CD4-positive, alpha-beta T cell (primary cell): ENCODE measurements at places on chromosomes 3 and 15. TPM values are rescaled to one million over a fixed set of nuclear protein-coding genes. Genes with fewer than 3 reads are reported as not detected.

GRCh38 chr3:78888635-78889034 is 879.2 kb downstream of the ROBO1 start:
- no peak for DNase-seq

DNA sequence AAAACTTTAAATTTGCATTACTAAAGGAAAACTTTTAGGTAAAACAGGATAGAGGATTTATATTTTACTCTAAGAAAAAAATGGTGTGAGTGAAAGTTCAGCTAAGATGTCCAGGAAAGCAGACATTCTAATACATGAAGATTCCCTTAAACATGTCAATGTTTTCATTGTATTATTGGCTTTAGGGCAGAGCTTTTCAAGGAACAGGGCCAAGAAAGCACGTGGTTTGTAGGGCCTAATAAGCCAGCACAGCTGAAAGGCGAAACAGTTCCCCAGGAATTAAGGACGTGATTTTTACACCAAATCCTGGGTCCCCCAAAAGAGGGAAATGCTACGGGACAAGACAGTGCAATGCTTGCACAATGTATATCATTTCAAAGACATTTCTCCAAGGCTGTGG is 48.6 kb upstream of the MKRN3 start:
- DNase-seq, result no peak

ADAMTS17 gene
- 9.9 TPM for total RNA-seq

LRRC2 gene
- 0.59 TPM for total RNA-seq

DNA sequence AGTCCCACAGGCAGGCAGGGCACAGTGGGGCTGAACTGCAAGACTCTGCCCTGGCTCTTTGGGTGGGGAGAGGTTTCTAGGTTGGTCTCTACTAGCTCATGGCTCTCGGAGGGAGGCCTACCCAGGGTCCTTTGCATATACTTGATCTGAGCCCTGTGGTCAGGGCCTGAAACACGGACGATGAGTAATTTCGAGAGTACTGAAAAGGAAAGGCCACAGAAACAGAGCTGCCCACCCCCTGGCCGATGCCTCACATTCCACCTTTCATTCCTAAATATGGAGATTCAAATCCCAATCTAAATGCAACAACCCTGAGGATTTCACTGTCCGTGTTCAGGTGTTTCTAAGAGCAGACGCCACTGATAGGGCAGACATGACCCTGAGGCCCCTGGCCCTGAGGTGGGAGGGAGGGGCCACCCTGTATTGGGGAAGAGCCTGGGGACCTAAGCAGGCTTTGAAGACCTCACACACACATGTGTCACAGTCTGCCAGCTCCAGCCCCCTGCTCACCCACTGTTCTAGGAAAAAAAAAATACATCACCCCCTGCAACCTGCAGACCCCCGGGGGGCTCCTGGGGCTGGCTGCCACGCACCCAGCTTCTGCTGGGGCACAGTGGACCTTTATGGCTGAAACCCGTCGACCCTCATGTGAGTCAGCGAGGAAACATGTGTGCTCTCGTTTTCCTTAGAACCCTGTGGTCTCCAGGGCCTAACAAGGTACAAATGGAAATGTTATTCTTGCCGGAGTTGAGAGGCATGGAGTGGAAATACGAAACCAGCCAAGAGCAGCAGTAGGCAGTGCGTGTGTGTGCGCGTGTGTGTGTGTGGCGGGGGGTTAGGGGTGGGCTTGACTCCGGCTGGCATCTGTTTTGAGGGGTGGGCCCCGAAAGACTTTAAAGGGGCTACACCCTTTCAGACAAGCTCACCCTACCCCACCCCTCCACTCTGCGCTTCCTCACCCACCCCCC is 112.7 kb downstream of the CHSY1 start:
- no peak for DNase-seq

DNA sequence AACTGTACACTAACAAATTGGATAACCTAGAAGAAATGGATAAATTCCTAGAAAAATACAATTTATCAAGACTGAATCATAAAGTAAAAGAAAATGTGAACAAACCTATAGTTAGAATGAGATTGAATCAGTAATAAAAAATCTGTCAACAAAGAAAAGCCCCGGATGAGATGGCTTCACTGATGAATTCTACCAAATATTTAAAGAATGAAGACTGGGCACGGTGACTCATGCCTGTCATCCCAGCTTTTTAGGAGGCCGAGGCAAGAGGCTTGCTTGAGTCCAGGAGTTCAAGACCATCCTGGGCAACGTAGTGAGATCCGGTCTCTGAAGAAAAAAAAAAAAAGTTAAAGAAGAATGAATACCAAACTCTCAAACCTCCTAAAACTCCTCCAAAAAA is 17.7 kb upstream of the AP4E1 start:
- DNase-seq, result no peak

DNA sequence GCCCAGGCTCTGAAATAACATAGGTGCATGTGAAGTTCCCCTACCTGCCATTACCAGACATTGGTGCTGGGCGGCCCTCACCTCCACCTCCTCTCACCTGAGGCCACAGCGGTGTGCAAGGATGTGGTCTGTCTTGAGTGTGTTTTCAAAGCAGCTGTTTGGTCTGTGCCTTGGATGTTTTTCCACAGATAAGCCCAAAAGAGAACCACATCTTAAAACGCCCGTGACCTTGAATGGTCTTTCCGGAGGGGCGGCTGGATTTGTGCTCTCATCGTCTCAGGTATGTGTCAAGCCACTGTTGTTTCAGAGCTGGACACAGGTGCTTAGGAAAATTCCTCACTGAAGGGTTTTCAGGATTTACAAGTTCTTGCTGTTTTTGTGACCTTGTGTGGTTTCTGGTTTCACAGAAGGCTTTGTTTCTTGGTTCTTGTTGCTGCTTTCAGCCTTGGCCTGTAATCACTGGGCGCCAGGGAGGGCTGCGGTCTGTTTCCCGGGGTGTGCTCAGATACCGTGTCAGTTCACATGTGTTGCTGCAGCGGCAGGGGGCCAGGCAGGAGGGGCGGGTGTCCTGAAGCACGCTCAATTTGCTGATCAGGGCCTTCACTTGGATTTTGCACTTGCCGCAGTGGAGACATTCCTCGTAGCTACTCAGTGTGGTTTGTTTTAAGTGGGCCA is 128.4 kb downstream of the IGF1R start:
- no peak for DNase-seq

- DNase-seq, result no peak
Observed at GRCh38 chr3:13501521-13501920, 21.4 kb downstream of the HDAC11 start.

GRCh38 chr3:157051055-157051454 is 108.9 kb downstream of the CCNL1 start:
- DNase-seq, result no peak

DNA sequence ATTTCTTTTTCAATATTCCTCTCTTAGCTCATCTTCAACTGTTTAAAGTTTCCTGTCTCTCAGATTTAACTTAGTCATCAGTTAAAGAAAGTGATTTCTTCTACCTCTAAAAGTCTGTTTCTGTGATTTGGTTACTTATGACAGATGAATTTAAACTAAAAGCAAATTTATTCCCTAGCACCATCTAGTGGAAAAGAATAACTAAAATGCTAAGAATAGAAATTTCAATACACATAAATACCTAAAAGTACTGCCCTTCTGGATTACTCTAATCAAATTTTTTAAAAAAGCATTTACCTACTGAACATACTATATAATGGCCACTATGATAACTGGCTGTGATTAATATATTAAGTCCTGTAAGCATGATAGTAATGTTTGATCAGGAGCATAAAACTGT is 14.0 kb upstream of the ZCWPW2 start:
- no peak for DNase-seq

ADGRG7 gene
- total RNA-seq, result not detected

DNA sequence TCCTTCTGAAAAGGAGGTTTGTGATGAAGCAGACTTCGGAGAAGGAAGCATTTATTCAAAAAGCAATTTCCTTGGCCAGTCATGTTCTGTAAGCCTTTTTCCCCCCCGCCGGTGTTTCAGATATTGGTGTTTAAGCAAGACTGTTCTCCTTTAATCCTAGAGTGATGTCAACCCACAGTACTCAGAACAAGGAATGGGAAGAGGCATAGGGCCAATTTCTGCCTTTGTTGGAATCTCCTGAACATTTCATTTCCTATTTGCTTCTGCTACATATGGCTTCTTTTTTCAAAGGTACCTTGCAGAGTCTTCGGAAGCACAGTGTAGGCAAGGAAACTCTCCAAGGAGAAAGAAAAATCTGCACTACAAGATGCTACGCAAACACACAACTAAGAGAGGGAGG is 713.1 kb upstream of the CFAP20DC start:
- no peak for DNase-seq

DNA sequence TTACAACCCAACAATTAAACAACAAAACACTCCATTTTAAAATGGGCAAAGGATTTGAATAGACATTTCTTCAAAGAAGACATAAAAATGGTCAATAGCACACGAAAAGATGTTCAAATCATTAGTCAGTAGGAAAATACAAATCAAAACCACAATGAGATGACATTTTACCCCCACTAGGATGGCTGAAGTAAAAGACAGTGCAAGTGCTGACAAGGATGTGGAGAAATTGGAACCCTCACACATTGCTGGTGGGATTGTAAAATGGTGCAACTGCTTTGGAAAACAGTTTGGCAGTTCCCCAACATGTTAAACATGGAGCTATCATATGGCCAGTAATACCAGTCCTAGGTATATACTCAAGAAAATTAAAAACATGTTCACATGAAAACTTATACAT is 11.6 kb downstream of the GALNT15 start:
- DNase-seq, result no peak

TM6SF1 gene
- not detected for total RNA-seq

GRCh38 chr15:93210995-93211394 is 122.0 kb upstream of the RGMA start:
- DNase-seq, result no peak

DNA sequence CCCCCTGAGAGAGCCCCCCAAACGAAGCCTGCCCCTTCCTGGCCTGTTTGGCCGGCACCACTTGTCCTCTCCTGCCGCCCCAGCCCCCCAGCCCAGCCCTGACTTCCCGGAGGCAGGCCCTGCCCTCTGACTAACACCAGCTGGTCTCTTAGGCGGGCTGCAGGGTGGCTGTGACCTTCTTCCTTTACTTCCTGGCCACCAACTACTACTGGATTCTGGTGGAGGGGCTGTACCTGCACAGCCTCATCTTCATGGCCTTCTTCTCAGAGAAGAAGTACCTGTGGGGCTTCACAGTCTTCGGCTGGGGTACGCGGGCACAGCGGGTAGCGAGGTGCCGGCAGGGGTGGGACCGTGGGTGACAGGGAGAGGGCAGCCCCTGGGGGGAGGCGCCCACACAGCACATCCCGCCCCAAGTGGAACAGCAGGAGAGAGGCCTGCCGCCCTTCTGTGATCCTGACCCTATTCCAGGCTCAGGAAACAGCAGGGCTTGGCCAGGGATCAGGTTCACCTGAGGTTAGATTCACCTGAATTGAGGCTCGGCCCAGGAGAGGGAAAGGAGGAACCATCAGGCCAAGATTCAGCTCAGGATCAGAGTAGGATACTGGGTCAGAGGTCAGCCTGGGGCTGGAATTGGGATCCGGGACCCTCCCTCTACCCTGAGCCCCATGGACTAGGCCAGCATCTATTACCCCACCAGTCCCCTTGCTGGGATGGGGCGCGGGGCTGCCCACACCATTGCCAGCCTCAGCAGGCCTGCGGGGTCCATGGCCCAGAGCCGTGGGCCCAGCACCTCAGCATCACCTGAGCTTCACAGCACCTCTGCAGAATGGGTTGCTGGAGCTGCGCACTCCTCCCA is 21.9 kb downstream of the PTH1R start:
- no peak for DNase-seq

DYNLT2B gene
- total RNA-seq, result 4.6 TPM

DNA sequence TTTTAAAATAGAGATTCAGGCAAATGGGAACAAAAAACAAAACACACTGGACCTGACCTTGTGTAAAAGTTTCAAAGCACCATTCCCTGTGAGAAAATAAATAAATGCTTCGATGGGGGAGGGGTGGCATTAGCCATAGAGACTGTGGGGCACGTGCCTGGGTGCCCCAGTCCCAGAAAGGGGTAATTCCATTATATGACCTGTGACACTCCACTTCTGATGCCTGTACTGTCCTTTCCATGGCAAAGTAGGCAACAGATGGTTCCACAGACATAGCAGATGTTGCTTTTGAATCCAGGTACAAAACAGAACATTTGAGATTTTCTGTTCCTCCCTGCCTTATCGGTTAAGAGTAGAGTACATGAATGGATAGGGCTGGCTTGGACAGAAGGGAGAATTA is 3.9 kb downstream of the PHLDB2 start:
- DNase-seq, result no peak

TYRO3 gene
- total RNA-seq, result 0.47 TPM

- DNase-seq, result no peak
Observed at GRCh38 chr3:14507757-14508504, 32.2 kb downstream of the GRIP2 start.

ST3GAL6 gene
- 0.44 TPM for total RNA-seq

SSR3 gene
- total RNA-seq, result 79.5 TPM

RPL22L1 gene
- total RNA-seq, result 55.6 TPM

VIPR1 gene
- 67.6 TPM for total RNA-seq

- no peak for DNase-seq
Observed at GRCh38 chr3:155217591-155217990, 75.9 kb downstream of the STRIT1 start.

DNA sequence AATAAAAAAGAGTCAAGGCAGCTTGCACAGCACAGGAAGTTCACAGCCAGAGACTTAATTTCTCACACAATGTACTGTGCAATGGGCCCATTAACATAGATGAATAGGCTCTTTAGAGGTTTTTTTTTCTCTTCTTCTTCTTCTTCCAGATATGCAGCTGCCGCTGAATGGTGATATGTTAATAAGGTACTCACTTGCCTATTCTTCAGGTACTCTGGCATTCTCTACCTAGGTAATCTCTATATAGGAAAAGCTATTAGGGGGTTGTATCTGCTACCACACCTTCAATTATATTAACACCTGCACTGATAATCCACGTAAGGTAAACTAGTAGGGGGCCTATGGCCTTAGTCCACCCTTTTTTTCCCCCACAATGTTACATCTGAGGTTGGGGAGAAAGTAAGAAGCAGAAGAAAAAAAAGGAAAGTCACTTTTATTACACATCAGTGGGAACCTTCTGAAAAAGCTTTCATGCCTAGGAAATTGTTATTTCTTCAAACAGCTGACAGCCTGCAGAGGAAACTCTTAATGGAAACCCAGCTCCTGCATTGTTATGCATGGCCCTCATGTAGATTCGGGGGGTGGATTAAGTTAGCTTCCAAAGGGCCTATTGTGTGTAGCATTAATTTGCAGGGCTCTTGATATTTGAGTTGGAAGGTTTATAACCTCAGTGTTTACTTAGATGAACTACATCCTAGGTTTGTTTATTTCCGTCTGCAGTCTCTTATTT is 525.5 kb downstream of the ZIC1 start:
- DNase-seq, result no peak

GRCh38 chr3:72306800-72307341 is 521.9 kb upstream of the PROK2 start:
- no peak for DNase-seq
